ENCODE measurements at places on chromosomes 11 and 22.

DNA sequence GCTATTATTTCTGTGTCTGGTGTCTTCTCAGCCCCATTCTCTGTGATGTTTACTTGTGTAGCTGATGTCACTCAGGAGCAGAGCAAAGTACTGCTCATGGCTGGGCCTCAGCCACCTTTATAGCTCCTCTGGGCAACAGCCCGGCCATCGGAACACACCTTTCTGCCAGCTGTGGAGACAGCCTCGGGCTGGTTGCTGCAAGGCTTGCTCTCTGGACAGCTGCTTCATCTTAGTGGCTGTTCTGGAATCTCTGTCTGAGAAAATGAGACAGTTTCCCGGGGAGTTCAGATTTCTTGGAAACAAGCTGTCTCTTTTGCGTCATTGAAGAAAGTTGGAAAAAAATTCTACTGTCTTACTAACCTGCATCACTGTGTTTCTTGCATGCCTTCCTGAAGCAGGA is 20.0 kb downstream of the THY1 start:
- DNase-seq, result no peak

GRCh38 chr11:40246983-40247382 is 1212.5 kb downstream of the LRRC4C start:
- no peak for DNase-seq

GRCh38 chr11:117809236-117810055 is 12.4 kb upstream of the DSCAML1 start:
- no peak for DNase-seq

DNA sequence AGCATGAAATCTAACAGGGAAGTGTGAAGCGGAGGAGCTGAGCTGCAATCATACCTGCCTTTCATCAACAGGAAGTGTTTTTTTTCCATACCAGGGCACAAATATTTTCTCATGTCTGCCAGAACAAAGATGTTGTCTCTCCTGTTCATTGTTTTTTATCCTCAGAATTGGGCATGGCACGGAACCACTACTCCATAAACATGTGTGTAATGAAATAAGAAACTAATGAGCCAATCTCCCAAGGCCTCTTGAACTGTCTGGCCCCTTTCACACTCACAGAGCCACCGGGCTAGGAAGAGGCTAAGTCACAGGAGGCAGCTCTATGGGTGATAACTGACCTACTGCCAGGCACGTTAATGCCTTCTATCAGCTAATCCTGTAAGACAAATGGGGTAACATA is 124.4 kb downstream of the ETS1 start:
- no peak for DNase-seq

- DNase-seq, result no peak
These were observed 87.1 kb downstream of the PRR5L start for GRCh38 chr11:36383195-36383594.

- DNase-seq, result no peak
These were observed 4.1 kb upstream of the GALR3 start for GRCh38 chr22:37819105-37819433.

DNA sequence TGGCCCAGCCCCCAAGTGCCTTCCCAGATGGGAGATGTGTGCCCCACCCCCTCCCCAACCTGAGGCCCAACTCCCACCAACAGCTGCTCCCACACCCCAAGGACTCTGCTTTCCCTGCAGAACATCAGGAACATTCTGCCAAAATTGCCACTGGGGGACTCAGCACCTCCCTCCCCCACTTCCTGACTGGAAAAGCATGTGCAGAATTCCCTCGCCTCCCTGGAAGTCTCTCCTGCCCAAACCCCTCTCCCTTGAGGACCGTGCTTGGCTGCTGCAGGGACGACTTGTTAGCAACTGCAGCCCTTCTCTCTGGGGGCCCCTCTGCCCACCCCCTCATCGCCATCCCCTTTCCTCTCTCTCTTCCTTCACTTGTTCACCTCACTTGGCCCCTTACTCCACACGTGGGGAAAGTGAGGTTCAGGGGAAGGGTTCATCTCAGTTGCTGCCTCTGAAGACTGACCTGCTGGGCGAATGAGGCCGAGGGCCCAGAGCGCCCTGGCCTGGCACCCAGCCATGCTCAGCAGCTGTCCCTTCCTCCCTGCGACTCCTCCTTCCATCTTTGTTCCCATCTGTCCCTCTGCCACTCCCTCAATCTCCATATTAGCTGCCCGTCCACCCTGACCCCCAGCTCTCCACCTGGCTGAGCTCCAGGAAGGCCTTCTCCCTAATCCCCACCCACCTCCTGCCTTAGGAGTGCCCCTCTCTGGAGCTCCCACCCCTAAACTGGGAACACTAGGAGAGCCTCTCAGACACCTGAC is 105.1 kb downstream of the CHST1 start:
- no peak for DNase-seq

GRCh38 chr11:92787638-92788037 is 181.8 kb upstream of the MTNR1B start:
- no peak for DNase-seq

GRCh38 chr11:27040302-27041115 is at the start of gene BBOX1:
BBOX1 (plus strand) TSS chr11:27040815; CDS start chr11:27055431, 14,616 bp downstream.
- DNase-seq, result no peak

DNA sequence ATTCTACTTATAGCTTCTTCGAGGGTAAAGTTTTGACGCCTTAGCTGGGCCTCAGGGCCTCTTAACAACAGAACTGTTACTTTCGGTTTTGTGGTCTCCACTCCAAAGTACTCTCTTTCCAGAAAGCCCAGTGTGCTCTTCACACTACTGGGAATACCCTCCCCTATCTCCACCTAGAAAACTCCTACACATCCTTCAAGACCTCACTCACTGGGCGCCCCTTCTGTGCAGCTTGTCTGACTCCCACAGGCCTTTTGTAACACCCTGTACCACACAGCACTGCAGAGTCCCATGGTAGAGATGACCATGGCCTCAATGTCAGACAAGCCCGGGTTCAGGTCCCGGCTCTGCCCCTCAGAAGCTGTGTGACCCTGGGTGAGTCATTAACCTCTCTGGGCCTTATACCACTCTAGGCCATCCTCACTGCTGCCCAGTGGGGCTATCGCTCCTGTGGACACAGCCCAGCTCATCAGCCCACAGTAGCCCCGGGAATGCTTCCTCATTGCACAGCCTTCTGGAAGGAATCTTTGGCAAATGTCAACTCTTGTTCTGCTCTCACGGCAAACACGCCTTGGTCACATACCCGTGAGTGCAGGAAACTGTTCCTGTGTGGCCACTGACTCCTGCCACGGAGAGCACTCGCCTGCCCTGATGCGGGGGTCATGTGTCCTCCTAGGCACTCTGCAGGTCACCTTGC is 51.4 kb downstream of the SHISAL1 start:
- no peak for DNase-seq

DNA sequence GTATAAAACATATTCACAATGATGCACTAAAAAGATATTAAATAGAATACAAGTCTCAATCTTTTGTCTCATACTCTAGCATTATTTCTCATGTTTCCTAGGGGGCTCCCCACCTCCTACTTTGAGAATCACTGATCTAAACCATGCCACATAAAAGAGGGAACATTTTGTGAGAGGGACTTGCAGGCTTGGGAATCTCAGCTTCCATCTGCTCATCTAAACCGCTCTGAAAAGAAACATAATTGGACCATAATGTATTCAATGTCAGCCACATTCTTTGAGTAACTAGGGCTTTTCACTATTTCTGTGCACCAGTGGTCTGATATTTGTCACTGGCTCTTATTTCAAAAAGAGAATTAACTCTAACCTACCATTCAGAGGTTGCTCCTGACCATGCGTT is 6.4 kb upstream of the CSRP3 start:
- no peak for DNase-seq

- DNase-seq, result no peak
These were observed 42.6 kb upstream of the SYT13 start for GRCh38 chr11:45328726-45329125.

DNA sequence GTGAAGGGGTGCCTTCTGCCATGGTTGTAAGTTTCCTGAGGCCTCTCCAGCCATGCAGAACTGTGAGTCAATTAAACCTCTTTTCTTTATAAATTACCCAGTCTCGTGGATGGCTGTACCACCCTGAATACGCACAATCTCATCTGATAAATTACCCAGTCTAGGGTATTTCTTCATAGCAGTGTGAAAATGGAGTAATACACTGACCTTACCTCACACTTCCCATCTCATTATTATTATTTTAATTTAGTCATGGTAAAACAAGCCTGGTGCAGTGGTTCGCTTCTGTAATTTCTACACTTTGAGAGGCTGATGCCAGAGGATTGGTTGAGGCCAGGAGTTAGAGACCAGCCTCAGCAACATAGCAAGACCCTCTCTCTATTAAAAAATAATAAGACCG is 30.5 kb upstream of the CYB5R3 start:
- no peak for DNase-seq

- no peak for DNase-seq
These were observed 69.0 kb downstream of the LARGE1 start for GRCh38 chr22:33851240-33851639.

DNA sequence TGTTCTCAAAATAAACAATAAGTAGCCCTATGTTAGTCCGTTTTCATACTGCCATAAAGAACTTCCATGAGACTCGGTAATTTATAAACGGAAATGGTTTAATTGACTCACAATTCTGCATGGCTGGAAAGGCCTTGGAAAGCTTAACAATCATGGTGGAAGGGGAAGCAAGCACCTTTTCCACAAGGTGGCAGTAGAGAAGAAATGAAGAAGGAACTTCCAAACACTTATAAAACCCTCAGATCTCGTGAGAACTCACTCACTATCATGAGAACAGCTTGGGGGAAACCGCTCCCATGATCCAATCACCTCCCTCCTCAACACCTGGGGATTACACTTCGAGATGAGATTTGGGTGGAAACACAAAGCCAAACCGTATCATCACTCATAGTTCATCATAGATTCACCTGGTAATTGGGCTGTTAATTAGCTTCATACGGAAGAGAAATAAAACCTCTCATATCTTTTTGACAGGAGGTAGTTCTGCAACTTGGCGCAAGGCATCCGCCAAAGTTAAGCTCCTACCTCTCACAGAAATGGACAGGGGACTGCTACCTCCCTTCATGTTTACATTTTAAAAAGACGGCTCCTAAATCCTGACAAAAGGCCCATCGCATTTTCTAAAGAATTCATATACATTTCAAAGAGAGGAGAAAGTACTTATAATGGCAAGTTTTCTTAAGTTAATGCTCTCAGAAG is 49.0 kb downstream of the MUC15 start:
- DNase-seq, result no peak

DNA sequence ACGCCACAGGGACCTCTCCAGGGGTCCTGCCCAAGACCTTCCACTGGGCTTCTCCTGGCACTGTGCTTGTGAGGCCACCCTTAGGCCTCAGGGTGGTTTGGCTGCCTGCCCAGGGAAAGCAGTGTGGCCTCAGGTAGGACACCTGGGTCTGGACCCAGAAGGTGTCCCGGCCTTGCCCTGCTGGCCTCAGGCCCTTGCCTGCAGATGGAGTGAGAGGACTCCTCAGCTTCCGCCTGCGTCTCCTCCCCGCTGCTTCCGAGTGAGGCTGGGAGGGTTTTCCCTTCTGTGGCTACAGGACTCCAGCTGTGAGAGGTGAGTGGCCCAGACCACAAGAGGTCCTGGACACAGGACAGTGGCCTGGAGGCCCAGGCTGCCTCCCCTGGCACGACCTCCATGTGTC is 60.4 kb downstream of the WNT7B start:
- DNase-seq, result no peak

- no peak for DNase-seq
These were observed 963 bp downstream of the TYMP start for GRCh38 chr22:50528682-50529415.

DNA sequence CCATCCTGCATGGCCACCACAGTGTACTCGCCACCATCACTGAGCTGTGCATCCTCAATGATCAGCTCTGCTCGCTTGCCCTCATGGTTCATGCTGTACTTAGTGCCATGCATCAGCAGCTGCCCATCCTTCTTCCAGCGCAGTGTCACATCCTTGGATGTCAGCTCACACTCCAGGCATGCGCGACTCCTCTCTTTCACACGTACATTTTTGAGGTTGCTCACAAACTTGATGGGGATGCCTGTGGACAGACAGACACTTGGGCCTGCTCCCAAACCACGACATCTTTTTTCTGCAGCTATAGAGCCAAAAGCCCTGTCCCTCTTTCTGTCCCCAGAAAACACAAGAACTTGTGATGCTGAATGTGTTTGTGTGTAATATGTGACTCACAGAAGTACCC is 10.5 kb downstream of the IGSF22 start:
- DNase-seq, result no peak

DNA sequence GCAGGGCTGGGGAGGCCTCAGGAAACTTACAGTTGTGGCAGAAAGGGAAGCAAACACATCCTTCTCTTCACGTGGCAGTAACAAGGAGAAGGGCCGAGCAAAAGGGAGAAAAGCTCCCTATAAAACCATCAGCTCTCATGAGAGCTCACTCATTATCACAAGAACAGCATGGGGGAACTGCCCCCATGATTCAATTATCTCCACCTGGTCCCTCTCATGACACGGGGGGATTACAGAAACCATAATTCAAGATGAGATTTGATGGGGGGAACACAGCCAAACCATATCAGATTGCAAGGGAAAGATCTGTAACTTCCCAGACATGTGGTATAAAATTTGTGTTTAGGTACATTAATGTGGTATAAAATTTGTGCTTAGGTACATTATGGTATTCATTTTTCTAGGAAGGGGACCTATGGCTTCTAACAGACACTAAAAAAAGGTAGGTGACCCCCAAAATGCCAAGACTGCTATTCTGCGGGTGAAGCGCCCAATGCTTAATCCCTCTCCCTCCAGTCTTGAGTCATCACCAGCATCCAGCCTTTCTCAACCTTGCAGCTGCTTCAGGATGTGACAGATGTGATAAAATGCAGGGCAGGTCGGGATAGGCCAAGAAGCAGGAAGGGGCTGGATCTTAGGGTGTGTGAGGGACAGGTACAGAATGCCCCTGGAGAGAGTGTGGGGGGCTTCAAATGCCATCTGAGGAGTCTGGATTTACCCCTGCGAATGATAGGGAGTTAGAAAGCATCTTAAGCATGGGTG is 57.7 kb upstream of the AMPD3 start:
- no peak for DNase-seq

GRCh38 chr11:6968816-6969215 is 42.6 kb downstream of the ZNF215 start:
- no peak for DNase-seq

DNA sequence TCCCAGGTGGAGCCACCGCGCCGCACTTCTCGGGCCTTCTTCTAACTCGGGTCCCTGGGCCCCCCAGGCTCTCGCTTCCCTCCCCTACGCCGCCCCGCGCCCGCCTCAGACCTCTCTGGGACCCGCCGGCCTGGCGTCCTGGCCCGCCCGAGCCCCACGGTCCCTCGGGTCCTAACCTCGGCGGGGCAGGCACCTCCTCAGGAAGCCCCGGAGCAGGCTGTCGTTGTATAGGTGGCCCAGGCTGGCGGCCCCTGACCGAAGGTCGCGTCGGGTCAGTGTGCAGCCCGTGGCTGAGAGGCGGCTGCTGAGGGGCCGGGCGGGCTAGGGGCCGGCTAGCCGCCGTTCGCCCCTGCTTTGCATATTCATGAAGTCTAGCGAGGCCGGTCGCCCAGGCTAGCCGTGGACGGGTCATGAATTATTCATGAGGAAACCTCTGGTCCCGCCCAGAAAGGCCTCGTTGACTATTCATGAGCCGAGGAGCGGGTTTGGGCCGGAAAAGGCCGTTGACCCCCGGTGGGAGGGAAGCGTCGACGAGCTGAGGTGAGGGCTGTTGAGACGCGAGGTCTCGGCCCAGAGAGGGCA is at the start of gene HORMAD2:
TSS of gene HORMAD2 (plus strand) at position 513 of the 582 bp plus-strand sequence. CDS start 13,489 bp downstream, outside the sequence.
- no peak for DNase-seq

- no peak for DNase-seq
These were observed 20.2 kb upstream of the TXNRD2 start for GRCh38 chr22:19961868-19962245.

- DNase-seq, result no peak
These were observed 37.0 kb downstream of the KREMEN1 start for GRCh38 chr22:29109822-29110221.

GRCh38 chr22:36009085-36009484 is 19.5 kb downstream of the RBFOX2 start:
- DNase-seq, result no peak
